ENCODE measurements at places on chromosomes 1 and 21.

DNA sequence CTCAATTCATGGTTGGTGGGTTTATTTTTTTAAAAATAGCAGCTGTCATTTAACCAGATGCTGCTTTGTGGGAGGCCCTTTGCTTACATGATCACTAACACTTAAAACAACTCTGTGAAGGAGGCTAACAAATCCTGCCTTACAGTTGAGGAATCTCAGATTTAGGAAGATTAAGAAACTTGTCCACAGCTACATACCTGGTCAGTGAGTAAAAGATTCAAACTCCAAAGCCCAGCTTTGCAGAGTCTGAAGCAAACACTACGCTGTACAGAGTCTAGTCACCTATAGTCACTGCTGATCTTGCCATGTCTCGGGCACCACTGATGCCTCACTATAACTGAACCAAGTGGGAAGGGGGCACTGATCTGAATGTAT lies 535.4 kb downstream of the SMYD3 start:
- DNase-seq = no peak

GRCh38 chr1:155989242-155990004 lies 11.1 kb upstream of the ARHGEF2 start:
- DNase-seq = no peak

- no peak for DNase-seq
Observed at GRCh38 chr1:100627054-100627716, 89.2 kb downstream of the GPR88 start.

- DNase-seq = no peak
Observed at GRCh38 chr21:41958886-41959563, 5.2 kb upstream of the C2CD2 start.

DNA sequence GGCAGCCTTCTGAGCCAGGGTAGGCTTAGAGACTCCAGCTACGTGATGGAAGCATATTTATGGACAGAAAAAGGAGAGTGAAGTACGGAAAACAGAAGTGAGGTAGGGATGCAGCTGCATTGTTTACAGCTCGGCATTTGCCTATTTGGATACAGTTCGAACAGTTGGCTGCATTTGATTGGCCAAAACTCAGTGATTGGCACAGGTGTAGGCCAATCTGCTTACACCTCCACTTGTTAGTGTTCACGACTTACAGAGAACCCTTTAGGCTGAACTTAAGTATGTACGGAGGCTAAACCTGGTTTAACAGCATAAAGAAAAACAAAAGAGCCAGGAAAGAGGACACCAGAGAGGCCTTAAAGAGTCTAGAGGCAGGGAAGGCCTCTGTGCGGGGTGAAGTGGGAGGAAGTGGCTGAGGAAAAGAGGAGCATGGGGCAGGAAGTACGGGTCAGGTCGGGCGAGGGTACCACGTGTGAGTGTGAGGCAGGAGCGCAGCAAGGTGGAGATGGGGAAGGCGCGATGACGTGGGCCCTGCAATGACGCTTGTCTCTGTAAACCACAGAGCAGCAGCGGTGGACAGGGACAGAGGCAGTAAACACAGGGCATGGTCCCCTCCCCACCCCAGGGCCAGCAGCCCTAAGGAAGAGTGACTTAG lies 32.0 kb downstream of the RSPH1 start:
- no peak for DNase-seq

DNA sequence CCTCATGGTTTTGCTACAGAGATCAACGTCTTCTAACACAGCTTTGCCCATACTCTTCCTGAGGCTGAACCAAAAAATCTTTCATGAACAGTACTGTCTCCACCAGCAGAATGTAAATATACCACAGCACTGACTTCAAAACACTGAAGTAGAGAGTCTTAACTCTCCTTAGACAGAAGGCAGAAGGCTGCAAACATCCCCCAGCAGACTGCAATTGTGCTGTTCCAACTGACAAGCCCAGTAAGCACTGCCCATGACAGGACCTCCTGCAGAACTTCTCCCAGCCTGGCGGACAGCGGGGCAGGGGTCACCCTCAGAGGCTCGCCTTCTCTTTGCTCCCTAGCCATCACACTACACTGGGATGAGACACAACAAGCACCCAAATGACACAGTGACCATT lies 218.7 kb downstream of the RERE start:
- DNase-seq = no peak

DNA sequence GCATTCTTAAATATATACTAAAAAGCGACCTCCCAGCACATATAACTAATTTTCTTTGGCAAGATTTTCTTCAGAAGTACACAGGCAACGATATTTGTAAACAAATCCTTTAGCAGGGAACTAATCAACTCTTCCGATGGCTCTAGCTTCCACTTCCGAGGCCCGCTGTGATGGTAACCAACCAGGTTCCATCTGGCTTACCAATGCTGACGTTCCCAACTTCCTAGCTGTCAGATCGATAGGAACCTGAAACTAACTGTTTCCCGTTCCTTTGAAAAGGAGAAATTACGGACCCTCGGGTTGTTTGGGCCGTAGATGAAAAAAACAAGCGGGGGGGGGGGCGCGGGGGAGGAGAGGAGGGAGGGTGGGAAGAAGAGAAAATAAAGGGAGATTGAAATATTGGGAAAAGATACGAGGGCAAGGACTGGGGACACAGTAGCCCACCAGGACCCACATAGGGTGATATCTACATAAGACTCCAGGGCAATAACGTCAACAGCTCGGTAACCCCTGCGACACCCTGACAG lies 513 bp downstream of the GTF2B start:
- no peak for DNase-seq

GRCh38 chr1:156499842-156500542 lies 583 bp downstream of the MEF2D start:
- no peak for DNase-seq

DNA sequence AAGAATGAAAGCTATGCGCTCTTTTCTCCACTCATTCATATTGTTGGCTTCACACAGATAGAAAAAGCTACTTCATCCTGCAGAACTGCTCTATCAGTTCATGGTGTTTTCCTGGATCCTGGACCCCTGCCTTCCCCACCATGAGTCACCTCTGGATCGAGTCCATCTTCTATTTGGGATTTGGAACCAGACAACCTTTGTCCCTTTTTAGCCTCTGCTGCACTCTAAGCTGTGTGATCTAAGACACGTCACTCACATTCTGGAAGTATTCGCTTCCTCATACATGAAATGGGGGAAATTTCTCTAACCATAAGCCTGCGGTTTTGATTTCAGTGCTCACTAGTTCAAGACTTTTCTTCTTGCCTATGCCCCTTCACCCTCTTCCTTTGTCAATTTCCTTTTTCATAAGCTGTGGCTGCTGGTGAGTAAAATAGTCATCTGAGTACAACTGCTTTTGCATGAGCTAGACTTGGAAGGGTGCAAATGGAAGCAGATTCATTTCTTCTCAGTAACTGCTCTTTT lies 14.1 kb upstream of the DEGS1 start:
- DNase-seq = peak; percentile 84

GRCh38 chr1:177945943-177946650 lies 23.8 kb downstream of the SEC16B start:
- no peak for DNase-seq

DNA sequence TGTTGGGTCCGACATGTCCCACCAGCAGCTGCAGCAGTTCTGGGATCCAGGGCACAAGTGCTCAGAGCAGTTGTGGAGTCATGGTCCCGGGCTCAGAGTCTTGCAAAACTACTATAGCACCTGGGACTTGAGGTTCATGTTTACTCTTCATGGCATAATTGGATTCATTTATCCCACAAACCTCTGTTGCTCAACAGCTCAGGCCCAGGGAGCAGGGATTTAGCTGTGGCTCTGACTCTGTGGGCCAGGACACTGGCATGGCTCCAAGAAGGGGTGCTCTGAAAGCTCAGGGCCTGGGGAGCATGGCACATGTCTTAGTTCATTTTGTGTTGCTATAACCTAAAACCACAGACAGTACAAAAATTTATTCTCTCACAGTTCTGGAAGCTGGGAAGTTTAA lies 626.7 kb upstream of the ADGRL2 start:
- peak; percentile 31 for DNase-seq

GRCh38 chr1:168437821-168438220 lies 106.0 kb downstream of the XCL2 start:
- no peak for DNase-seq

- no peak for DNase-seq
Observed at GRCh38 chr1:200590001-200590400, 30.6 kb downstream of the KIF14 start.

DNA sequence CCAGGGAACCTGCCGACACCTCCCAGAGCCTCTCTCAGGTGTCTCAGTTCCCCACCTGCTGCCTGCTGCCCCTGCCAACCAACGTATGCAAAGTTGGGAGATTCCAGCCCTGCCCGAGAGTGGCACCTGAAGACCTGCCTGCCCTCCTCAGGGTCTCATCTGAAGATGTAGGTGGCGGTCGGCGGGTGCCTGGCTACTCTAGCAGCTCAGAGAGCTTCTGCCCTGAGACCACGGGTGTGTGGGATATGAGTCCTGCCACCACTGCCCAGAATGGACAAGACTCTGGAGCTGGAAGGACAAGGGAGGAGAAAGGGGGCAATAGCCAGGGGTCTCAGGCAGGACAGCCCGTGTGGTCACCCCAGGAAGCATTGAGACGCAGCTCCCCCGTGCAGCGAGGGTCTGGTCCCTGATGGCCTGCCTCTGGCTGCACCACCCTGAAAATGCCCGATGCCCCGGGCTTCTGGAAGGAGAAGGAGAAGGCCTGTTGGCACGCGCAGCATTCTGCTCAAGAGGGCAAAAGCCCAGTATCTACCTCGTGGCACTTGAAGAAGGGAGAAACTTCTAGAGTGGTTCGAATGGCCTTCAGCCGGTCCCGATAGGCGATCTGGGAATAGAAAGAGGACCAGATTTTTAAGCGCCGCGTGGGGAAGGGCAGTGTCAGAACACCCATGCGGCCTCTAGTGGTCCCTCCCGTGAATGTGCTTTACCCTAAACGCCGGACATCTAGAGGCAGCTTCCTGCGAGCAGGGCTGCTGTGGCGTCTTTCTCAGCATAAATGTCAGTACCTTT lies 88.8 kb downstream of the STUM start:
- DNase-seq = no peak

GRCh38 chr1:23748016-23748415 lies 4.7 kb downstream of the ELOA start:
- no peak for DNase-seq

GRCh38 chr1:233038581-233038980 lies 88.2 kb downstream of the NTPCR start:
- DNase-seq = no peak

DNA sequence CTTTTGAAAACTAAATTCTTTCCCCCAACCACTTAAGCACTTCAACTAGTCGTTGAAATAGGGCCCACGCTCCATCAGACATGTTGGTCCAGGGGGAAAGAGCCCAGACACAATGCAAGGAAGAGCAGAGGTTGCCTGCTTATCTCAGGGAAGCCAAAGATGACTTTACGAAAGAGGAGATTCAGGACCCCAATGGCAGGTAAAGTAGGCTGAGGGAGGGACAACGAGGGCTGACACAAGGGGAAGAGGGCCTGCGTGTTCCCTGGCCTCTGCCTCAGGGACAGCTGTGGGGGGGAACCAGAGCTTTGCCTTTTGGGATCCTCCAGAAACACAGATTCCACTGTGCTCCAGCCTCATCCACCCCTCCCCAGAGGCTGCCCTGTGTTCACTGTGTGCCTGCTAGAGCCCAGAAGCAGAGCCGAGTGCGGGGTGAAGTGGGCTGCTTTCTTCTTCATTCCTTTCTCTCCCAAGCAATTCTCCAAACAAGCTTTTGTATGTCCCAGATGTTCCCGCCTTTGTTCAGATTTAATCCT lies 135.5 kb upstream of the GRIK3 start:
- DNase-seq = no peak

- no peak for DNase-seq
Observed at GRCh38 chr1:15724949-15725880, 10.8 kb upstream of the SLC25A34 start.

DNA sequence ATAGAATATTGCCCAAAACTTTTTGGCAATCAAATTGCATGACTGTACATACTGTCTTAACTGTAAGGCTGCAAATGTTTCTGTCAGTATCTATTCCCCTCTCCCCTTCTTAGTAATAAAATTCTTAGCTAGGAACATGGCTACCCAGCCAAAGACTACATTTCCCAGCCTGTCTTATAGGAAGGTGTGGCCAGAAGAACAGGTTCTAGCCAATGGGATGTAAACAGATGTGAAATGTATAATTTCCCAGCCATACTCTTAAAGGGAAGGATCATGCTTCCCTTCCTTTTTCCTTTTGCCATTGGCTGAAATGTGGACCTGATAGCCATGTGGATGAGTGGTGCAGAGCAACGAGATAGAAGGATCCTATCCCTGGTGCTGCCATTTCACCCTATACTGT lies 7.0 kb upstream of the HIVEP3 start:
- DNase-seq = no peak

- peak; percentile 63 for DNase-seq
Observed at GRCh38 chr1:232538224-232538942, 91.5 kb downstream of the SIPA1L2 start.

Data from skeletal muscle cell (primary cell).